ENCODE measurements at places on chromosomes 6 and 20. TPM values are rescaled to one million over a fixed set of nuclear protein-coding genes. Genes with fewer than 3 reads are reported as not detected.

- no peak overlapping the region for H3K27ac ChIP-seq
- no peaks in the 10 kb centered on the region for H3K27me3 ChIP-seq
- peaks cover 39% of the 10 kb centered on the region for H3K36me3 ChIP-seq
- H3K4me3 ChIP-seq, result no peak overlapping the region
- no peaks in the 10 kb centered on the region for H3K4me1 ChIP-seq
These were observed 39.6 kb downstream of the CTNNBL1 start for GRCh38 chr20:37733416-37733815.

The PROKR2 gene
- total RNA-seq, result not detected

GRCh38 chr6:5359417-5359816 is 98.1 kb downstream of the FARS2 start:
- H3K4me3 ChIP-seq, result no peak overlapping the region
- H3K27ac ChIP-seq, result no peak overlapping the region
- no peaks in the 10 kb centered on the region for H3K4me1 ChIP-seq
- H3K36me3 ChIP-seq, result no peaks in the 10 kb centered on the region
- H3K27me3 ChIP-seq, result no peaks in the 10 kb centered on the region
- DNase-seq, result no peak

GRCh38 chr6:58073263-58073662 is 755.8 kb downstream of the PRIM2 start:
- no peak for DNase-seq
- H3K4me1 ChIP-seq, result no peaks in the 10 kb centered on the region
- H3K4me3 ChIP-seq, result no peak overlapping the region
- H3K36me3 ChIP-seq, result no peaks in the 10 kb centered on the region
- no peak overlapping the region for H3K27ac ChIP-seq
